Airway epithelial cell (primary cell): ENCODE measurements at places on chromosomes 13 and 19. TPM values are rescaled to one million over a fixed set of nuclear protein-coding genes. Genes with fewer than 3 reads are reported as not detected.

Gene ZNF284
- total RNA-seq: 1.6 and 1.7 TPM in 2 replicates

Gene ZNF543
- 4.5 and 6.1 TPM in 2 replicates for total RNA-seq

Gene TNFRSF19
- 2.3 and 2.7 TPM in 2 replicates for total RNA-seq

Gene SIRT6
- total RNA-seq: 31.9 and 41.1 TPM in 2 replicates
